GM03348 (cell line): ENCODE measurements at places on chromosomes 5 and 9.
A peak's percentile ranks its signal among the peaks of the same experiment; 100 is the strongest.

DNA sequence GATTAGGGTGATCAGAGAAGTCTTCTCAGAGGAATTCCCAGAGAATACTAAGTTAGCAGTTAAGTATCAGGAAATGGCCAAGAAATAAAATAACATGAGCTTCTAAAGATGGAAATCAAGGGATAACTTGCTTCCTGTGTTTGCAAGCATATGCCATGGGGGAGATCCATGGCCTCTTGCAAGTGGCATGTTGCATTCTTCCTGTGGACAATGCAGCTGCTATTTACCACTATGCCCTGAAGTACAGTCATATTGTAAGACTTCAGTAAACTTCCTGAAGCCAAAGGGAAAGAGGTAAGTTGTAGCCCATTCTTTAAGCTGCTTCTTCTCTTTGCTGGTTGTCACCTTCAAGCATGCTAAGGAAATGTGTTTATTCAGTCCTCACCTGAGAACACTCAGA is 154.7 kb upstream of the RUSC2 start:
- DNase-seq: no peak

DNA sequence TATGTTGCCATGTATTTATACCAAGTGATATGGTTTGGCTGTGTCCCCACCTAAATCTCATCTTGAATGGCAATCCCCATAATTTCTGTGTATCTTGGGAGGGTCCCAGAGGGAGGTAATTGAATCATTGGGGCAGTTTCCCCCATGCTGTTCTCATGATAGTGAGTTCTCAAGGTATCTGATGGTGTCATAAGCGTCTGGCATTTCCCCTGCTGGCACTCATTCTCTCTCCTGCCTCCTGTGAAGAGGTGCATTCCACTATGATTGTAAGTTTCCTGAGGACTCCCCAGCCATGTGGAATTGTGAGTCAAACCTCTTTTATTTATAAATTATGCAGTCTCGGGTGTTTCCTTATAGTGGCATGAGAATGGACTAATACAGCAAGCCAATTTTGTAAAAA is 140.8 kb upstream of the ADAMTSL1 start:
- DNase-seq: no peak

DNA sequence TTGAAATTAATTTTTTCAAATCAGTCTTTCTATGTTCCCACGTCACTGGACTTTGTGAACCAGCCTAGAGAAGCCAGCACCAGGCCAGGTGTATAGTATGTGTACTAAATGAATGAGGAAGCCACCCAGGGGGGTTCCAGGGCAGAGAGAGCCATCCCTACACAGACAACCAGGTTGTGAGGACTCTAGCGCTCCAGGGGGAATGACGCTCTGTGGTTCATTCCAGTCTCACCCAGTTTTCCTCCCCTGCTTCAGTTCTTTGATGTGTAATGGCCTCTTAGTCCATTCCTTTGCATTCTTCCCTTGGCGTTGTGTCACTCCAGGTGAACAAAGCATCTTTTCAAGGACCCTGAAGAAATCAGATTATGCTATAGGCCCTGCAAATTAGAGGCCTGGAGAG is 330.6 kb downstream of the NSG2 start:
- DNase-seq: no peak

- DNase-seq: peak; percentile 7
Measured at GRCh38 chr9:33719581-33720374, 75.6 kb upstream of the PRSS3 start.

- DNase-seq: peak; percentile 81
Measured at GRCh38 chr9:91741522-91741921, 208.5 kb downstream of the ROR2 start.

DNA sequence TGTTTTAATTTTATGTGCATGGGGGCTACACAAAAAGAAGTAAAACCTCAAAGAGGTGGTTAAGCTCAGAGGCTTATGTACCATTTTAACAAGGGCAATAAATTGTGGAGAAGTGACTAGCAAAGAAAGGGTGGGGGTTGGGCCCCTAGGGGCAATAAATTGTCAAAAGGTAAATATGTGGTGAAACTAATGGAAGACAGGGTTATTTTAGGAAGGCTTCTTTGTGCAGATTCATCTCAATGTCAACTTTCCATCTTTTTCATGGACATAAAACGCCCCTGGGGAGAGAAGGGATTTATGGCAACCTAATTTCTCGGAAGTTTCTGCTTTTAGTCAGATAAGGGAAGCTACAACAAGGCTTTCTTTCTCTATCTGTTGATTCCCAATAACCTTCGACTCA is 42.5 kb upstream of the GOLM1 start:
- DNase-seq: no peak

GRCh38 chr9:4788703-4789102 is 4.0 kb upstream of the RCL1 start:
- DNase-seq: no peak

DNA sequence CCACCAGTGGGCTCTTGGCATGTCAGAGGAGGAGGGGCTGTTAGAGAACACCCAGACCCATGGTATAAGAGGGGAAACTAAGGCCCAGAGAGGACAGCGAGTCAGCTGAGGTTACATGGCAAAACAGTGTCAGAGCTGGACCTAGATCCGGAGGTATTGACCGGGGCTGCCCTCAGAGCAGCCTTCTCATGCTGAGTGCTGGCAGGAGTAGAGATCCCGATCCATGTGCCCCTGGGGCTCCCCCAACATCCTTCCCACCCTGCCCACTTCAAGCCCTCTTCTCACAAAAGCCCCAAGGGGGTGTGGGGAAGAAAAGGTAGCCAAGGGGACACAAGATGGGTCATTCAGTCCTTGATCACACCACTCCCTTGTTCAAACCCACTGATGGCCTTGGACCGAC is 19.9 kb downstream of the CSF1R start:
- DNase-seq: no peak

- no peak for DNase-seq
Measured at GRCh38 chr5:139113892-139114291, 84.3 kb downstream of the SIL1 start.

DNA sequence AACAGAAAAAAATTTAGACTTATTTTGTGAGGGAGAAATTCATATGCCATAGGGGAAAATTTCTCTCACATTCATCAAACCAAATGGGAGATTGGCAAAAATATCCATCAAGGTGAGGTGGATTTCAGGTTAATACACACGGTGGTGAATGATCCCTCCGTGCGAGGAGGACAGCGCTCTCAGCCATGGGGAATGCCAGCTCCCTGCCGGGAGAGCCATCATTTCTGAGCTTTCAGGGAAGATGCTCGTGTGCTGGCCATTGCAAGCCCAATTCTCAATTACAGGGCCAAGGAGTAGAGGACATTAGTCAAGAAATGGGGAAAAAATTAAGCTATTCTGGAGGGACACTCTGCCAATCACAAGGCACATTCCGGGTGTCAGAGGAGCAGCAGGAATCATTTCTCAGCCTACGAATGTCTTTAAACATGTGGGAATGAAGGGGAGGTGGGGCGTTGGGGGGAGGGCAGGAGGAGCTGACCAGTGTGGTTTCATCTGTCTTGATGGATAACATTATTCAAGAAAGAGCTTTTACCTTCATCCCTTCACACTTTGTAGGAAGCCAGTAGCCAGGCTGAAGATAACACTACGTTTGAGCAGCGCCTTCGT is 165.5 kb downstream of the DAB2IP start:
- DNase-seq: no peak

- DNase-seq: no peak
Measured at GRCh38 chr5:33268374-33268773, 172.4 kb upstream of the TARS1 start.

- DNase-seq: no peak
Measured at GRCh38 chr5:146205499-146206202, 2.2 kb downstream of the RBM27 start.

DNA sequence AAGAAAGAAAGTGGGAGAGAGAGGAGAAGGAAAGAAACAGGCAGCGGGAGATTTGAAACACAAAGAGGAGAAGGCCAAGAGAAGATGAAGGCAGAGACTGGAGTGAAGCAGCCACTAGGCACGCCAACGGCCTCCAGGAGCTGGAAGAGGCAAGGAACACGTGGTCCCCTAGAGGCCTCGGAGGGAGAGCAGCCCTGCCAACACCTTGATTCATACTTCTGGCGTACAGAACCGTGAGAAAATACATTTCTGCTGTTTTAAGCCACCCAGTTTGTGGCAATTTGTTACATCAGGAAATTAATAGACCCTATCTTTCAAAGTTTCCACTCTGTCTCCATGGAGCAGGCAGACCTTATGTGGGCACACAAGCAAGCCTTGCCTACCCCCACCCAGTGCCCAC is 133.4 kb downstream of the ACTL7B start:
- peak; percentile 23 for DNase-seq

- DNase-seq: peak; percentile 71
Measured at GRCh38 chr9:133347515-133347984, 381 bp downstream of the MED22 start.

DNA sequence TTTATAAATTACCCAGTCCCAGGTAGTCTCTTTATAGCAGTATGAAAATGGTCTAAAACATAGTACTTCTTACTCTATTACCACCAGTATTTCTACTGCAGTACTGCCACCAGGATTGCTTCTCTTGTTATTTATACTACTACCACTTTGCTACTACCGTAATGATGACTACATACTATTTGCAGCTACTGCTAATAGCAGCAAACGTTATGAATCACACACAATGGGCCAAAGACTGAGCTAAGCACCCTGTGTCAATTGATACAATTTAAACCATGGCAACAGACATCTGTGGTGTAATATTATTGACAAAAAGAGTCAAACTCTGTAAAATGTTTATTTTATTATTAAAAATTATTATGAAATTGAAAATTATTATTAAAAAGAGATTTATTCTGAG is 15.3 kb upstream of the KIF12 start:
- DNase-seq: no peak

DNA sequence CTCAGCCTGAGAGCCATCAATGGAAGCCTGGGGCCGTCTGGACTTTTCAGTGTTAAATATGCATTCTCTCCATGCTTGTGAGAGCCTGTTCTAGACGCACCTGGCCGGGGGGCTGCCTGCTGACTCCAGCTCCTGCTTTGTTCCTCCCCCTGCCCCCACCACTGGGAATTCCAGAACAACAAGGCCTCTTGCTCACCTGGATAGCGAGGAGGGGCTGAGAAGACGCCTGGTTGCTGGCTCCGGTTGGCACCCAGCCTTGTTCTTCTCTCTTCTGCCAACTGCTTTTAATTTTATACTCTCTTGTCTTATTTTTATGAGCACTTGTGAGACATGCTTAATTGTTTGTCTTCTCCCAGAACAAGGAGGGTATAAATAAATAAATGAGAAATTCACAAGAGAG is 15.0 kb upstream of the RAPGEF1 start:
- no peak for DNase-seq

- no peak for DNase-seq
Measured at GRCh38 chr9:128383007-128383753, 12.0 kb downstream of the URM1 start.

GRCh38 chr5:138466900-138467710 is 1.8 kb downstream of the EGR1 start:
- DNase-seq: no peak

- DNase-seq: peak; percentile 72
Measured at GRCh38 chr9:100346836-100347235, 5.9 kb downstream of the TEX10 start.

DNA sequence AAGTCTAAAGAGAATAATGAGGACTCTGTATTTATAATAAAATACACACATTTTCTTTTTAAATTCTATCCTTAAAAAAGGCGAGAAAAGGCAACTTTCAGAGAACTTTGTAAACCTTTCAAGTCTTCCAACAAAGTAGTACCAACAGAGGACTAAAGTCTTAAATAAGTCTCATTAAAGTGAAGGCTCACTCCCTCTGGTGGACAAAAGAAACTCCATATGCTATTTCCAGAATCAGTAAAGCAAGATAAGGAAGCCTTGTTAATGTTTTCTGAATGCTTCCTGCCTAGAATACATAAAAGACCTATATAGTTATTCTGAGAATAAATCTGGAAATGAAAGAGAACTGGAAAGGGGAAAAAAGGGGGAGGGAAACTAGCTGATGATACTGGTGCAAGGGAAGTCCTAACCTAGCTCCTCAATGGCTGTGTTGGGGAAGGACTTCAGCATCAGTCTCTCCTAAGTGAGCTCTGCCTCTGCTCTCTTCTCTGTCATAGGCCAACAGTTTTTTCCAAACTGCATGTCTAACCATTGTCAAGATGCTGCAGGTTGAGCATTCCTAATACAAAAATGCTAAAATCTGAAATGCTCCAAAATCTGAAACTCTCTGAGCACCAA is 7.2 kb downstream of the HMGCS1 start:
- peak; percentile 49 for DNase-seq

DNA sequence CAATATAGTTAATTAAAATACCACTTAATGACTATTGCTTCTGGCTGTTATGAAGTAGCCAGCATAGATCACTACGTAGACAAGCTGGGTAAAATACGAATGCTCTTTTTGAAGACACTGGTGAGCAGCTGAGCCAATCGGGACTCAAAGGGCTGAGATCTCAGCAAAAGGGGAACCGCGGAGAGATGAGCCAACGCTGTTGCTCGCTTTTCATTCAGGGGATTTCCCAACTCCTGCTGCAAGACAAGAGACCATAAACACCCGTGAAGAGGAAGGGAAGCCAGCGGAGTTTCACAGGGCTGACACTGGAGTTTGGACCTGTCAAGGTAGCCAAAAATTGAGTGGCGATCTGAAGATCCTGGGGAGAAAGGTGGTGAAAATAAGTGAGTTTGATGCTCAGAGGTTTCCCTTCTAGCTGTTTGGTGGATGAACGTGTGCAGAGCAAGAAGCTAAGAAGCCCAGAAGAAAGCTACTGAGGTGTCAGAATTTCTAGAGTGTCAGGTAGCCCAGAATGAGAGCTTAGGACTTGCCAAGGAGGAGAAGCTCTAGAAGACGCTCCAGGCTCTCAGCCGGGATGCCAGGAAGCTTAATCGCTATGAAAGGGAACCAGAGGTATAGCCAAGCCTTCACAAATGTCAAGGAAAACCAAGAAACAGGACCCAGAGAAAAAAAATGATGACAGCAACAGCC is 79.6 kb upstream of the RNU6ATAC start:
- DNase-seq: peak; percentile 44
